AG09319 (cell line): ENCODE measurements at places on chromosomes 3 and 15.

- DNase-seq: no peak
Measured at GRCh38 chr15:63905558-63906265, 72.0 kb upstream of the HERC1 start.

- no peak for DNase-seq
Measured at GRCh38 chr3:32421185-32421584, 29.5 kb downstream of the CMTM7 start.

DNA sequence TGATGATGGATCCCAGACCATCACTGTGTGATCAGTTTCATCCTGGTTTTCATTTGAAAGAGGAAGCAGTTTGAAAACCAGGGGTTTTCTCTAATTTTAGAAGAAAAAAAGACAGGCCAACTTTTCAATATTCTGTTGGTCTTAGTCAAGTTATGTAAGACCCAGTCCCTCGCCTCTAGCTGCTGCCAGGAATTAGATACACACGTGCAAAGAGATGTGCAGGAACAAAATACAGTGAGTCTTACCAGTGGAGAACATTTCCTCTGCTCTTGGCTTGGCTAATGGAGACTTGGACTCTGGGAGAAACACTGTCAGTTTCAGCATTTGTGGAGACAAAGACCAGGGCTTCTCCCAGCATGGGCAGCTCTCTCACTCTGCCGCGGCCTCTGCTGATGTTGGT lies 214.9 kb upstream of the C2CD4B start:
- DNase-seq: no peak

DNA sequence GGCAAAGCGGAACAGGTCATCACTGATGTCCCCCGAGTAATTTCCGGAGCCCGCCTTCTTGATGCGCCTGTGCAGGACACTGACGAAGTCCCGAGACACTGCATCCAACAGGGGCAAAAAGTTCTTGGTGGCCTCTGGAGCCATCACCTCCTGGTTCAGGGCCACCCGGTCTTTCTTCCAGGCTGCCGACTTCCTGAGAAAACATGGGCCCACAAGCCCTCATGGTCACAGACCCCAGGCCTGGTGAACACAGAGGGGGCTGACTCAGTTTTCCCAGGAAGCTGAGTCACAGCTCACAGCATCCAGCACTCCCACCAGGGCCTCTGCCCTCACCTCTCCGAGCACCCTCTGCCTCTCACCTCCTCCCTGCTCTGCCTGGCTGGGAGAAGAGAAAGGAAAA lies 22.4 kb downstream of the CYP11A1 start:
- DNase-seq: no peak

DNA sequence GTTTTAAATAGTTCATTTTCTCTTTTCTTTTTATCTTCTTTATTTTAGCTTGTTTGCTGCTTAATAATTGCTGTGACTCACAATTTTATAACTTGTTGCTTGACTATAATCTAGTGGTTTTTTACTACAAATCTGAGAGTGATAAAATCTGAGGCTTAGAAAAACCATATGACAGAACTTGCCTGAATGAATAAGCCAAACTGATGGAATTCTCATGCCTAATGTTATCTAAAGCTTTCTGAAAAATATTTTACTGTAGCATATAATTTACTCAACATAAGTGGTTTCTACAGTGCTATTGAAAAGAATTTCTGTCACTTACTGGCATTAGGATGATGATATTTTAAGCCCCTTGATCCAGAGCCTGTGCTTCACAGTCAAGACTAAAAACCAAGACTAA lies 175.1 kb downstream of the VGLL3 start:
- DNase-seq: no peak

DNA sequence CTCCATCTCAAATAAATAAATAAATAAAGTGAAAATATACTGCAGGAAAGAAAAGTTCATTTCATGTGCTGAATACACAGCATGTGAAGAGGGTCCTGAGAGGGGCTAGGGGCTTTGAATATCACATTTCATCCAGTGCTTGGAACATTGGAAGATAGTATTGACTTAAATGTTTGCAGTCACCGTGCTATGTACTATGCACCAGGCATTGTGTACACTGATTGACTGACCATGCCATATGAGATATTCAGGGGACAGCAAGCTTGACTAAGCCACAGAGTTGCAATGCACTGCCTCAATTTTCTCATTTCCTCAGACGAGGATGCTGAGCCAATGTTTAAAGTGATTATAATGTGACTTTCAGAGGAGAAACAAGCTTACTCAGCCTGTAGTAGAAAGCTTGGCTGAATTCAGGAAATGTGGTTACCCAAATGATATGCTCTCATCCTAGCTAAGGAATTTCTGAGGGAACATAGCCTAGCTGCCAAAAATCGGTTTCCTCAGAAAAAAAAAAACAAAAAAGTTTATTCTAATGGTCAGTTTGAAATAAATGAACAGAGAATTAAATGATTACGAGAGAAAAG lies 557.9 kb downstream of the FGF12 start:
- no peak for DNase-seq
